ENCODE measurements at places on chromosomes 6 and 20.

- no peak for DNase-seq
These were observed 39.3 kb downstream of the HUS1B start for GRCh38 chr6:617456-618100.

DNA sequence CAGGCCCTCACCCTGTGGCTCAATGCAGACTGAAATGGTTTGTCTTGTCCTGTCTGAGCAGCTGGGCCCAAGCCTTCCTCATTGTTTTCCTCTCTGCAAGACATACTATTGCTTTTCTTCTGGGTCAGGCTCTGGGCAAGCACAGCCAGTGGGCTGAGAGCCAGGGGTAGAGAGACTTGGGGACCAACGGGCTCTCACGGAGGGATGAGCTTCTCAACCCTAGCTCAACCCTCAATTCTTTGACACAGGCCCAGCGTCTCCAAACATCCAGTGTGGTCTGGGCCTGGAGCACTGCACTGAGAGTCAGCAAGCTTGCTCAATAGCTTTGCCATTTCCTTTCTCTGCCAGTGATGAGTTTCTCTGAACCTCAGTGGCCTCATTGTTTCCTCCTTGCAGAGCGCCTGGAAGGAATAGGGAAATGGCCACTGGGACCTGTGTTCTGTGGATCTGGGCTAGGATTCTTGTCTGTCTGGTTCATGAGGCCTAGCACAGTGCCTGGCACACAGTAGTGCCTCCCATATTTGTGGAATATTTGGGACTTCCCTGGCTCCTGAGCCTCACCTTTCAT lies 9.3 kb downstream of the ANGPT4 start:
- DNase-seq: no peak

- DNase-seq: no peak
These were observed 61.7 kb upstream of the SGK1 start for GRCh38 chr6:134379599-134379998.

DNA sequence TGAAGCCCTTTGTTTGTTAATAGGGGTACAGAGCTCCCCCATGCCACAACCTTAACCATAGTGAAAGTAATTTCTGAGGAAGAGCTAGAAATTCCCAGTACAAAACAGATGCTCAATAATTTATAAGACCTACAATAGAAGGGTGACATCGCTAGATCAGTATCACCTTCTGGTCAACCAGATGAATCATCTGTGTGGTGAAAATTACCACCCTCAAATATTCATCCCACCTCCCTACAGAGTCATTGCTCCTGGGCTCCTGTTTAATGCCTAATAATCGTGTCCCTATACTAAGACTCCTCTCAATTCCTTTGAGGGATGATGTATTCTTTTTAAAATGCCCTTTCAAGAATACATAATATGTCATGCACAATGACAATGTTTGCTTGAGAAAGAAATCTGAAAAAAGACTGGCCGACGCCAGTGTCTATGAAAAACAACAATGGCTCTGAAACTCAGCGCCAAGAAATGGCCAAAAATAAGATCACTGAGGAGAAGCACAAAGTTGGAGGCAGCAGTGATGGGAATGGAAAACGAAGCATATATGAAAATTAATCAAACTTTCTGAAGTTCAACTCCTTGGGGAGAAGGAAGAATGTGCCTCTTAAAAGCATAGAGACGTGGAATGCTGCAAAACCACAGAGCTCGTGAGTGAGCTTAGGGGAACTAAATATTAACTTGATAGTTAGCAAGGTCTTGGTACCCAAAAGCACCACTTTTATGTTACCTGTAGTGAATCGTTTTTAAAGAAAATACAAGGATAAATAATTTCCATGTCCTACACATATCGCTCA lies 11.0 kb upstream of the ADGRF5 start:
- DNase-seq: no peak

GRCh38 chr6:132934496-132934895 lies 120.1 kb downstream of the RPS12 start:
- DNase-seq: no peak

- no peak for DNase-seq
These were observed 8.0 kb upstream of the TUBB2B start for GRCh38 chr6:3235486-3235885.

GRCh38 chr6:170164271-170164900 lies 126.5 kb downstream of the DLL1 start:
- no peak for DNase-seq

DNA sequence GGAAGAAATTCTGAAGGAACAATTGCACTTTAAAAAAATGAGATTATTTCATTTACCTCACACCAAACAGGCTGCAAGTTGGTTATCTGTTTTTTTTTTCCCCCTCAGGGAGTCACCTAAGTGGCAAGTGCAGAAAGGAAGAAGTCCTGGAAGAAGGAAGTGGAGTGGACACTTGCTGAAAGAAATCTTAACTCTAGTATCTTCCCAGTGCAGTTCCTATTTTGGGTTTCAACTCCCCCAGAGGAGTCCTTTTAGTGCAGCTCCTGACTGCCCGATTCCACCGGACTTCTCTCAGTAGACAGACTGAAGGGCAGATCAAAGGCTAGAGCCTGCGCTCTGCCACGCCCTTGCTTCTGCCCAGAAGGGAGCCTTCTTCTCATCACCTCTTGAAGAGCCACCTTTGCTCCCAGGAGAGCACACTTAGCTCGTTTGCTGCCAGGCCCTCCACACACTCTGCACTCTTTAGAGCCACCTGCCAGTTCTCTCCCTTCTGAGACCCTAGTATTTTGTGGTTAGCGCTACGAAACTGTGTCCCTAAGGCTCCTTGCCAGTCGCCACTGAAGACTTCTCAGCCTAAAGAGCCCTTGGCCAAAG lies 4.9 kb downstream of the MTCL3 start:
- no peak for DNase-seq

GRCh38 chr20:33305589-33306057 lies 22.6 kb downstream of the BPIFB1 start:
- no peak for DNase-seq

DNA sequence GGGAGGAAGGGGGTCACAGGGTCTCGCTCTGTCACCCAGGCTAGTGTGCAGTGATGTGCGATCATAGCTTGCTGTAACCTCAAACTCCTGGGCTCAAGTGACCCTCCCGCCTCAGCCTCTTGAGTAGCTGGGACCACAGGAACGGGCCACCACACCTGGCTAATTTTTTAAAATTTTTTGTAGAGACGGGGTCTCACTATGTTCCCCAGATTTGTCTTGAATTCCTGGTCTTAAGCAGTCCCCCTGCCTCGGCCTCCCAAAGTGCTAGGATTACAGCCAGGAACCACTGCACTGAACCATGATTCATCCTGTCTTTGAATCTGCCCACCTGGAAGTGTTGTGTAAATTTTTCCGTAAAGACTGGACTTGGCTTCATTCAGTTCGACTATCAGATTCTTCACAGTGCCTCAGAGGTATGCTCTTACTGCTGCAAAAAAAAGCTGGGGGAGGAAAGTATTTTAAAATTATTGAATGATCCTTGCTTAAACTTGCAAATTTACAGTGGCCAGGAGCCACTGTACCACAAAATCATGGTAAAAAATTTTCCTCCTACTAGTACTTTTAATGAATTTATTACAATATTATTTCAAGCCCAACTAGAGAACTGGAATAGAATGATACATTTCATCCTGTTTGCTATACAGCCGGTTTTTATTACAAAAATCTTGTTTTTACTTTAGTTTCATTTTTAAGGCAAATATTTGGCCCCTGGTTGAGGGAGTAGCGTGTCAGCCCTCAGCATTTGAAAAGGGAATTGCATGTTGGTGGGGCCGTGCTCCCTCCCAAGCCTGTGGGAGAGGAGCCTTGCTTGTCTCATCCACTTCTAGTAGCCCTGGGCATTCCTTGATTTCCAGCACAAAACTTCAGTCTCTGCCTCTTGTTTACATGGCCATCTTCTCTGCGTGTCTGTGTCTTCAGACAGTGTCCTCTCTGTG lies 202.5 kb upstream of the SGK1 start:
- no peak for DNase-seq

DNA sequence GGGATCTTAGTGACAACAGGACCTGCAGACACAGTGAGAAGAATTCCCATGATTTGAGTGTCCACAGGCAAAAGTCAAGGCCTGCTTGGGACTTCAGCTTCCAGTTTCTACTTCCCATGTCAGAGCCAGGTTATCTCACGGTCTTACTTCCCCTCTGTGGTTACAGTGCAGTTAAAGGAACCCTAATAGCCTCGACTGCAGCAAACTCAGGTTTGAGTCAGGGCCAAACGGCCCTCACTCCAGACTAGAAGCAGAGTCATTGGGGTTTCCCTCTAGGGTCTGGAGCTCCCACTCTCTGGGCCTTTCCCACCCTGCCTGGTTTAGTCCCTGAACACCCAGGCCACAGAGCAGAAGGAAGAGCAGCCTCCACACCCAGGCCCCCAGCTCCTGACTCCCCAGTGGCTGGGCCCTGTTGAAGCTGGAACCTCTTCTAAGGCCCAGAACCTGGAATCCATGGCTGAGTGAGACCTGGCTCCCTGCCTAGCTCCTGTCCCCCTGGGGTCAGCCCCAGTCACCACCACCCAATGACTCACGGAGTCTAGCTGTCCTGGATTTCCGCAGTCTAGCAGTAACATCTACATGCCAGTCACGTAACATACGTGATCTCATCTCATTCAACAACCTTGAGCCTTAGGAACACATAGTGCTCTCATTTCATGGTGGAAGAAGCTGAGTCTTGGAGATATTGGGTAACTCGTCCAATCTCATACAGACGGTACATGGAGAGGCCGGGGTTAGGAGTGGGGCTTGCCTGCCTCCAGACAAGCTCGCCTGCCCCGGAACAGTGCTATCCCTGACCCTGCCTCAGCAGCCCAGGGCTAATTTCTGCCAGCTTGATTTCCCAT lies 9.2 kb upstream of the GHRH start:
- no peak for DNase-seq

DNA sequence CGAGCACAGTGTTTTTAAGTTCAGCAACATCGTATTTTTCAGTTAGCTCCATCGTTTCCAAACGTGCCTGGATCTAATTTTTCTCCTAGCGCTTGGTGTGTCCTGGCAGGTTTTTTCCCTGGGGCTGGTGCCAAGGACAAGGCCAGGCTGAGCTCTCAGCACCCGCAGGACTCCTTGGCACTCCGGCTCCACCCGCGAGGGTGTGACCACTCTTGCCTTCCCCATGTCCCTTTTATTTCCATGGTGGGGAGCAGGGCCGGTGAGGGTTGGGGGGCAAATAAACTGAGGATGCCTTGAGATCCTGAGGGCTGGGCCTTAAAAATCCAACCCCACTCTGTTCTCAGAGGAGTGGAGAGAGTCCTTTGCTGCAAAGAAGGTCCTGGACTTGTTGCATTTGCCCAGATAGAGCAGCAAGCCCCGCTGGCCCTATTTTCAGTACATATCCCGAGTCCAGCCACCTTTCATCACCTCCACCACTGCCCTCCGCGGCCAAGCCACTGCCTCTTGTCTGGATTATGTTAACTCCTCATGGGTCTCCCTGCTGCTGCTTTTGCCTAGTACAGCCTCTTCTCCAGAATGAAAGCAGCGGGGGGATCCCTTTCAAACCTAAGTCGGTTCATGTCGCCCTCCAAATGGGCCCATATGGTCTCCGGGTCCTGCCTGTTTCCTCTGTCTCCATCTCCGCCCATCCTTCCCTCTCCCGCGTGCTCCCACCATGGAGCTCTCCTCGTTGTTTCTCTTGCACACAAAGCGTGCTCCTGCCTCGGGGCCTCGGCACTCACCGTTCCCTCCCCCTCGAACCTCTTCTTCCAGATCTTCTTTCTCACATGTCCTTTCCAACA lies 4.5 kb upstream of the RAB44 start:
- no peak for DNase-seq

- DNase-seq: no peak
These were observed 441.7 kb upstream of the JARID2 start for GRCh38 chr6:14804001-14804784.

- no peak for DNase-seq
These were observed 67.1 kb upstream of the ZNFX1 start for GRCh38 chr20:49344975-49345374.

DNA sequence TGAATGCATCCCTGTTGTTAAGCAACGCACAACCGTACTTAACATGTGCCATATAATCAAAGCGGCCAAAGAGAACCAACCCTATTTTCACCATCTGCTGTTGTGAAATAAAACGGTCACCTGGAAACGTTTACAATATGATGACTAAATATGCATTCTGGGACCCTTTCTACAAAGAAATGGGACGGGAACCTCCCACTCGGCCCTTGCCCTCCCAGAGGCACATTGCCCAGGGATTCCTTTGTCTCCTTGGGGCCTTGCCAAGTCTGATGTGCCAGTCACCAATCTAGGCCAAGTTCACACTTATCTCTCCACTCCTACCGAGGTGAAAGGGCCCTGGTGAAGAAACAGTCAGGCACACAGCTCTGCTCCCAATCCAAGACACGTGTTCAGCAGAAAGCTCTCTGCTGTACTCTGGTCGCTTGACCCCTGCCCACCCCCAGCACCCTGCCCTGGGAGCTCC lies 427.4 kb upstream of the JARID2 start:
- DNase-seq: no peak

DNA sequence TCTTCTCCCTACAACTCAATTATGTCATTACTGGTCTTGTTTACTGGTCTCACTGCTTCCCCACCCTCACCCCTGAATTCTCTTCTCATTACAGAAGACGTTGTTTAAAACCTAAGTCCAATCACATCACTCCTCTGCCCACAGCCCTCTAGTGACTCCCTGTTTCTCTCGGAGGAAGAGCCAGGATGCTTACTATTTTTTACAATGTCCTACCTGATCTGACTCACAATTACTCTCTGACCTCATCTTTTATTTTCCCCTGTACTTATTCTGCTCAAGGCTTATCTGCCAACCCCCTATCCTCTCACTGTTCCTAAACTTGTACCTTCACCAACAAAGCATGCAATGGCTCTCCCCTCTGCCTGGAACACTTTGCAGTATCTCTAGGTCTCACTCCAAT lies 400.4 kb upstream of the PTCHD4 start:
- no peak for DNase-seq

DNA sequence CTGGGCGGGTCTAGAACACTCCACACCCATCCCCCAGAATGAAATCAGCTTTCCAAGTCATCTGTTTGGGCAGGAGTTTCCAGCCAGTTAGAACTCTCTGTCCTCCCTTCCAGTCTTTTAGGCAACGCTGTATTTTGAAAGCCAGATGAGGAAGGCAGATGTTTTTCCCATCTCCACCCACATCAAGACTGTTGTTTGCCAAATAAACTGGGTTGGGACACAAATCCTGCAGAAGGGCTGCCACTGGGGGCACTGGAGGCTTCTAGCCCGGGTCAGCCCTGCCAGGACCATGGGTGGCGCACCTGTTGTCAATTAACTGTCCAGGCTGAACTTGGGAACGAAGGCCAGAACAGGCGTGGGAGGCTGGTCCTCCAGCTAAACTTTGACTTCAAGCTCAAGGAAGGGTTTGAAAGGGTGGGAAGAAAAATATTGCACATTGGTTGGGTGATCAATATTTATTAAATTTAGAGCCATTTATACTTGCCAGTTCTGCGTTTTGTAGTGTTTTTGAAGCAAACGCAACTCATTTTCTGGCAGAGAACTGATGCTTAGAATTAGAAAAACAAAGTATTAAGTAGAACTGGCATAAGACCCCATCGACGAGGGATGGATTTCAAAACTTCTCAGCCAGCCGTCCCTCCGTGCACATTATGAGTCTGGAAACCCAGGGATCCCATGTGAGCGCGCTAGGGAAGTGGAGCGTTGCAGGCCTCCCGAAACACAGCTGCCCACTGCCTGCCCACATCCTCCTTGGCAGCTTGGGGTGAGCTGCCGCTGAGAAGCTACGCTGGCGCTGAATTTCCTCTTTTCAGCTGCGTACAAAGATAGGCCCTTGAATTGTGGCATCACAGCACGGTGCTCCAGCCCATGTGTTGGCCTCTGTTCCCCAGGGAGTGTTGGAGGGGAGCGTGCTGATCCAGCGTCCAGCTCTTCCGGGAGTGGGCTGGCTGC lies 297.4 kb downstream of the QKI start:
- no peak for DNase-seq

- no peak for DNase-seq
These were observed 178.6 kb upstream of the RAB32 start for GRCh38 chr6:146364816-146365594.

GRCh38 chr20:63191400-63191799 lies 24.5 kb downstream of the YTHDF1 start:
- no peak for DNase-seq

Measured in stimulated activated CD4-positive, alpha-beta T cell treated with anti-CD3 and anti-CD28 coated beads, Interleukin-1b, Interleukin-23, amount 100 ng/mL, for 4 hours (primary cell).